CD4-positive, alpha-beta memory T cell (primary cell): ENCODE measurements at places on chromosomes 13 and 19. TPM values are rescaled to one million over a fixed set of nuclear protein-coding genes. Genes with fewer than 3 reads are reported as not detected.

GRCh38 chr19:42412227-42412626 lies 15.0 kb downstream of the LIPE start:
- no peaks in the 10 kb centered on the region for H3K4me1 ChIP-seq
- no peak overlapping the region for H3K4me3 ChIP-seq
- no peak for DNase-seq
- H3K27me3 ChIP-seq, result no peaks in the 10 kb centered on the region
- no peak overlapping the region for H3K27ac ChIP-seq

DNA sequence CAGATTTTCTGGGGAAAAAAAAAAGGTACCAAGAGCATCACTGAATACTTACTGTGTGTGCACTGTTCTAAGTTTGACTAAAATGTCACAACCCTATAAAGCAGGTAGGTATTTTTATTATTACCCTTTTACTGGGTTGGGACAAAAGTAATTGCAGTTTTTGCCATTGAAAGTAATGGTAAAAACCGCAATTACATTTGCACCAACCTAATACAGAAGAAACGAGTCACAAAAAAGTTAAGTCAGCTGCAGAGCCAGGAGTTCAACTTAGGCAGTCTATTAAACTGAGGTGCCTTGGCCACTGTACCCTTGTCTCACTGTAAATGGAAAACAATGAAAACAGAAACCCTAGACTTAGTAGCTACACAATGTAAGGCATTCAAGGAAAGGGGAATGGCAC lies 281.9 kb downstream of the SUCLA2 start:
- no peak overlapping the region for H3K27ac ChIP-seq
- no peaks in the 10 kb centered on the region for H3K36me3 ChIP-seq
- H3K4me3 ChIP-seq, result no peak overlapping the region
- no peak for DNase-seq
- H3K27me3 ChIP-seq, result no peaks in the 10 kb centered on the region

- H3K4me3 ChIP-seq, result no peak overlapping the region
- H3K36me3 ChIP-seq, result no peaks in the 10 kb centered on the region
- H3K27ac ChIP-seq, result no peak overlapping the region
- no peaks in the 10 kb centered on the region for H3K27me3 ChIP-seq
- no peak for DNase-seq
- no peaks in the 10 kb centered on the region for H3K4me1 ChIP-seq
Measured at GRCh38 chr13:27393101-27393500, 31.3 kb upstream of the GTF3A start.

DNA sequence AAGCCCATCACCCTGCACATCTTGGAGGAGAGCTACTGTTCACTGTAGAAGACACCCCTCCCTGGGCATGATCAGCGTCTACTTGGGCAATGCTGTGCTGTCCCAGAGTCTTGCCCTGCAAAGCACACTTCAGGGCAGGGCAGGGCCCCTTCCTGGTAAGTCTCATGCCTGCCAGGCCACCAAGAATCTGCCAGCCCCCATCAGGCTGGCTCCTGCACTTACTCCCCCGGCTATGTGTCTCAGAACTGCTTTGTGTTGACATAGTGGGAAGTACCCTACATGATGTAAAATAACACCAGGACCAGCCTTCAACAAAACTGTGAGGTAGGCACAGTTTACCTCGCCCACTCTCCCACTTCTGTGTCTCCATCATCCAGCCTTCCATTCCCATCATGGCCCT lies 27.8 kb upstream of the ATP12A start:
- H3K36me3 ChIP-seq, result no peaks in the 10 kb centered on the region
- no peak for DNase-seq
- H3K27ac ChIP-seq, result no peak overlapping the region
- no peak overlapping the region for H3K4me3 ChIP-seq

The MYH14 gene
- not detected for total RNA-seq

The ALOX5AP gene
- 54.0 TPM for total RNA-seq

The SIGLEC6 gene
- total RNA-seq, result not detected

The EPS8L1 gene
- total RNA-seq, result 2.2 TPM

The IGFL2 gene
- total RNA-seq, result 0.47 TPM
